ENCODE measurements at places on chromosomes 2 and 18.

- no peak for DNase-seq
Measured at GRCh38 chr2:54564439-54564838, 108.3 kb downstream of the SPTBN1 start.

DNA sequence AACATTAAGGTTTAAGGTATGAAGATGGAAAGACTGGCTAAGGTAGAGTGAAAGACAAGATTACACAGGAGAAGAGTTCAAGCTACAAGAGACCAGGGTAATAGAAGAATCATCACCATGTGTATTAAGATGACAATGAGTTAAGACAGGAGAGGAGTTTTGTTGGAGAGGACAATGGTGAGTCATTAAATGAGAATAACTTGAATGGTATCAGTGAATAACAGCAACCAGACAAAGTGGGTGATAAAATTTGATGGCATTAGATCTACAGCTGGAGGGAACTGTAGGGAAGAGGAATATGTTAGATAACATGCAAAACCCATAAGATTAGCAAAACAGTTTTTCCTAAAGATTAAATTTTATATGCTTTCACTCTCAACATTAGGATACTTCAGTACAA lies 18.8 kb upstream of the ENOSF1 start:
- DNase-seq = no peak

DNA sequence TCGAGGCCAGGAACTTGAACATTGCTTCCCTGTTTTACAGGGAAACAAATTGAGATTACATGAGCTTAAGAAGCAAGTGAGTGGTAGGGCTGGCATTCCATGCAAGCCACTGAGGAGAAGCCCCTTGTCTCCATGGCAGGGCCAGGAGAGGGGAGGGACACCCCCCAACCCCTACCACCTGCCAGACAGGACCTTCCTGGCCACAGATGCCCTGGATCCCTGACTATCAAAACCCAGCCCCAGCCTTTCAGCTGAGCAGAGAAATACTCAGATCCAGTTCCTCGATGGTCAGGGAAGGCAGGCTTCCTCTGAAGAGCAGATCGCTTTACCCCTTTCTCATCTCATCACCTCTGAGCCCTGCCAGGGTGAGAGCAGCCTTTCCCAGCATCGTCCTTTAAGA lies 53.8 kb upstream of the ALPP start:
- DNase-seq = no peak

- DNase-seq = no peak
Measured at GRCh38 chr2:166784296-166784946, 103.9 kb upstream of the XIRP2 start.

GRCh38 chr18:3526421-3527354 lies 76.7 kb downstream of the TGIF1 start:
- no peak for DNase-seq

GRCh38 chr2:223598994-223599639 lies 3.0 kb downstream of the SCG2 start:
- no peak for DNase-seq

GRCh38 chr2:223528036-223528435 lies 74.1 kb downstream of the SCG2 start:
- DNase-seq = no peak

GRCh38 chr18:22998344-22998743 lies 65.2 kb downstream of the RBBP8 start:
- DNase-seq = no peak

- no peak for DNase-seq
Measured at GRCh38 chr2:121611730-121612705, 37.2 kb downstream of the CLASP1 start.

DNA sequence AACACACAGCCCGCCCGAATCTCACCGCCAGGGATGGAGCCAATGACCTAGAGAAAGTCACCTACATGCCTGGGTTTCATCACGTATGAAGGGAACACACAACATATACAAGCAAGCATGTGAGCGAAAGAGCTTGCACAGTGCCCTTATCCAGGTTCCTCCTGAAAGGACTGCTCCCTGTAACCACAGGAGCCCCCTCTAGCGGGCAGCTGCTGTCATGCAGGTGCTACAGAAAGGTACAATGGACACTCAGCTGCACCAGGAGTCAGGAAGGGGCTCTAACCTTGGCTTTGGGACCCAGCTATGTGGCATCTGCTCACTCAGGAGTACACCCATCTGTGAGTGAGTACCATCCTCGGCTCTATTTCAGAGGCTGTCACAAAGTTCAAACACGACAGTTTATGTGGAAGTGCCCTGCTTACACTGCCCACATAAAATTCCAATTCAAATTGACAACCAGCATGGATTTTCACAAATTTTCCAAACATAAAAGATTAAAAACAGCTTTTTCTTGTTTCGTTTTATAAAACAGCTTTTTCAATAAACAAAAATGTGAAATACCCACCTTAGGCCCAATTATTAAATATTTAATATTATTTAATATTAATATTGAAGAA lies 3.5 kb downstream of the NDUFA10 start:
- DNase-seq = peak; percentile 39

GRCh38 chr2:223928113-223929006 lies 16.8 kb downstream of the WDFY1 start:
- DNase-seq = no peak

- DNase-seq = no peak
Measured at GRCh38 chr2:167759531-167759930, 487.9 kb downstream of the STK39 start.

DNA sequence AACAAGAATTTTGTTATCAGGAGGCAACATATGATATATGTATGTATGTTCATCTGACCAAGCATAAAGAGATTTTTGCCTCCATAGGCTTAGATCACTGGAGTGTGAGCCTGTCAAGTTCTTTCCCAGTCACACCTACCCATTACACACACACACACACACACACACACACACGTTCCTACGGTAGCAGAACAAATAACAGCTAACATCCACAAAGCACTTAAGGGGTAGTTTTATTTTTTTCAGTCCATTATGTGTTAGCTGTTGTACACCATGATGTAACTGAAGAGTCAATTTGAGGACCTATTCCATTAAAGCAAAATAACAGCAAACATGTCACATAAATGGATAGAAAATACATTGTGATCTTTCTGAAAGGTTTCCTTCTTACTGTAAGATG lies 39.5 kb downstream of the UGP2 start:
- DNase-seq = no peak

DNA sequence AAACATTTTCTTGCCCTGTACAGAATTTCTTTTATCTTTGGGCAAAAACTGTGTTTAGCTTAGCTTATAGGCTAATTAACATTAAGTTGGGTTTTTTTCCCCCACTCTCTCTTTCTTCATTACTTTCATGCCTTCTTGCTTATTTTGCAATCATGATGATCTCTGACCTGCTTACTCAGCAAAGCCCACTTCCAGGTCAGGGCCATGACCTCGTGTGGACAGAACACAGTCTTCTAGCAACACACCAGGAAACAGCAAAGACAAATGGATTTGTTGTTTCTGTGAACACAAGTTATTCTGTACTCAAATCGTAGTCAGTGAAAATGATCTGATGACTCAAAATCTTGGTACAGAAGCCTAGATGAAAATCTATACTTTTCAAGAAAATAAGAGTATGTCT lies 60.7 kb downstream of the SPATS2L start:
- no peak for DNase-seq

- DNase-seq = no peak
Measured at GRCh38 chr2:3483227-3483985, 35.9 kb downstream of the ADI1 start.

- DNase-seq = no peak
Measured at GRCh38 chr18:74841248-74841647, 243.6 kb downstream of the ZNF407 start.

GRCh38 chr18:22800551-22800951 lies 132.6 kb upstream of the RBBP8 start:
- DNase-seq = no peak

DNA sequence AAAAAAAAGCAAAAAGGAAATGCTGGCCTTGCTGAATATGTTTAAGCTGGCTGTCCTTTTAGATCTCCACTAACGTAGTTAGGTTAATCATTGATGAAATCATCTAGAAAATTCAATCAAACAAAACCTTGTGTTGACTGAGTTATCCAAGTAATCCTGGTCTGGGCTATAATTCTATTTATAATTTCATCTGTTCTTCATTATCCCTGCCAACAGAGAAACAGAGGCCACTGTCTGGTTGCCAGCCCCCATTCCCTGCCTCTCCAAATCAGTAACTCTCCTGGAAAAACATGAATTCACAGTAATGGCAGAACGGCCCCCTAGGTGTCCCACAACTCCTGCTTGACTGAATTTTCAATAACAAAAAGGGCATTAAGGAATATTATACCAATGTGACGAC lies 24.6 kb downstream of the DOCK10 start:
- DNase-seq = no peak

DNA sequence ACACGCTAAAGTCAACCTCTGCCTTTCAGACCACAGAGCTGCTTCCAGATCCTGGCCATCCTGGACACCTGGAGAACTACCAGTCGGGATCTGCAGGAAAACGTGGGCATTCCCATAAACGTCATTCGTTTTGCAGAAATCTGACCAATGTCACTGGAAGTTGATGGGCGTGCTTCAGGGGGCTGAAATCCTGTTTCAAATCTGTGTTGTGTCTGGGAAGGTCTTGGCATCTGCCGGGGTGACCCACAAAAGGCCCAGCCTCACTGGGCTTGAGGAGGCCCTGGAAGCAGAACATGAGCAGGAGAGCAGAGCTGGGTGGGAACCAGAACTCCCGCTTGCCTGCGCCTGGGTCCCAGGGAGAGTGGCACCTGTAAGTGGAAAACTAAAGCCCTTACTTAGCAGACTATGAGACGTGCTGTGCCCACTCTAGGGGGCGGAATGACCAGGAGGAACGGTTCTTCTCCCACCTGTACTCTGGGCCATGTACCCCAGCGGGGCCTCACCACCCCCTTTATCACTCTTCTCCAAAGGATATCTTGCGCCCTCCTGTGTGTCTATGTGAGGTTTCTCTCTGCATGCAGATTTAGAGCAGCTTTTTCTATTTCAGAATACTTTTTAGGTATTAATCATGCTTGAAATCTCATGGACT lies 200.9 kb downstream of the FAM210A start:
- no peak for DNase-seq

- DNase-seq = no peak
Measured at GRCh38 chr2:230762317-230762896, 49.8 kb downstream of the CAB39 start.

DNA sequence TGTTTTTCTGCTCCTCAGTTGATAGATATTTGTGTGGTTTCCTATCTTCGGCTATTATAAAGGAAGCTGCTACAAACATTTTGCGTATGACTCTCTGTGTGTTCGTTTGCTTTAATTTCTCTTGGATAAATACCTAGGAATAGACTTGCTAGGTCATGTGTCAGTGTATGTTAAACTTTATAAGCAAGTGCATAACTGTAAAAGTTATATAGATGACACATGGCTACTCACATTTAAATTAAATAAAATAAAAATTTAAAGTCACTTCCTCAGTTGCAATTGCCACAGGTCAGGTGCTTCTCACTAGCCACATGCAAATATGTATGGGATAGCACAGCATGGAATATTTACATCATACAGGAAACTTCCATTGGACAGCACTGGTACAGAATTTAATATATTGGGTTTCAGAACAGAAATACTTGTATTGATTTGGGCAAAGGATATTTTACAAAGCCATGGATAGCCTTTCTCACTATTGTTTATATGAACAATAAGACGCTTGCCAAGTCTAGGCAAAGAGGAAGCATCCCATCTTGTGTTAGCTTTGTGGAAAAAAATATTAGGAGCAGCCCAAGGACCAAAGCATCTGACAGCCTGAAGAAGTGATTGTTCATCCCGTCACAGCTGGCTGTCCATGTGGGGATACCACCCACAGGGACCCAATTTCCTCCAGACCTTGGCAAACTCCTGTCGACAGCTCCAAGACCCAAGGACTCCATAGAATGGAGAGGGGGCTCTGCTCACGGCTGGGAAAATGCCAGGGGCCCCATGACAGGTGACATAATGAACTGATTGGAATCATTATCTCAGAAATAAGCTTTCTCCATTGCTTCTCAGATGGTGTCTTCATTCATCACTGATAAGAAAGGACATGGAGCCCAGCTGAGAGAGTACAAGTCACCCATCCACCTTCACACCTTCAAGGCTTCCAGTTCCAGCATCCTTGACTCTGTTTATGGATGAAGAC lies 196.7 kb downstream of the SH3BP4 start:
- DNase-seq = no peak

DNA sequence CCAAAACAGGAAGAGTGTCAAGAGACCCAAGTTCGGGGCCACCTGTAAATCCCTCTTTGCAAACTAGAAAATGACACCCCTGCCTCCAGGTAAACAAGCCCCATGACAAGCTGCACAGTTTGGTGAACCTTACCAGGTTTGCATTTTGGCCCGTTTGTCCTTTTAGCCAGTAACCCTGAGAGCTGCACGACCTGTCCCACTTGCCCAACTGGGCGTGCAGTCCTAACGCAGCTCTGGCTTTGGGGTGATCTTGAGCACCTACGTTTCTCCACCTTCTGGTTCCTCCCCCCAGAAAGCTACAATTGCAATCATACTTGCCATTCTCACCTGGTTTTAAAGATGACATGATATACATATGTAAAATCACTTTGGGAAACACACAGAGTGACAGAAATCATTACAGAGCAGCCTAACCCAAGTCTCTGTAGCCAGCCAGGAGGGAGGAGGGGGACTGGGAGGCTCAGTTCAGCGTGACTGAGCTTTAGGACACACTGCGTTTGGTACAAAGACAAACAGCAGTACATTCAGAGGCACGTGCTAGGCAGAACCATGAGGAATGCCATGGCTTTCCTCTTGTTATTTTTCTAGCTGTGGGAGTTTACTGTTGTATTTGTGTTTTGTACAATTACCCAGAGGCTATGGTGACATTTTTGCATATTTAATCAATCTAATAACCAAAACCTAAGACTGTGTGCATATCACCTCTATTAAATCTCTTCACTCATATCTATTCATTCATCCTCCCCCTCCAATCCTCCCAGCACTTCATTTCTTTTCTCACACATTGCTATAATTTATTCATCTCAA lies 304.0 kb downstream of the IRS1 start:
- no peak for DNase-seq

- no peak for DNase-seq
Measured at GRCh38 chr2:118851650-118852049, 4.2 kb upstream of the EN1 start.

- no peak for DNase-seq
Measured at GRCh38 chr2:869357-869871, 81.2 kb upstream of the SNTG2 start.

GRCh38 chr2:144972676-144973075 lies 452.8 kb upstream of the ZEB2 start:
- DNase-seq = no peak

- no peak for DNase-seq
Measured at GRCh38 chr2:49044350-49045079, 109.8 kb downstream of the FSHR start.

DNA sequence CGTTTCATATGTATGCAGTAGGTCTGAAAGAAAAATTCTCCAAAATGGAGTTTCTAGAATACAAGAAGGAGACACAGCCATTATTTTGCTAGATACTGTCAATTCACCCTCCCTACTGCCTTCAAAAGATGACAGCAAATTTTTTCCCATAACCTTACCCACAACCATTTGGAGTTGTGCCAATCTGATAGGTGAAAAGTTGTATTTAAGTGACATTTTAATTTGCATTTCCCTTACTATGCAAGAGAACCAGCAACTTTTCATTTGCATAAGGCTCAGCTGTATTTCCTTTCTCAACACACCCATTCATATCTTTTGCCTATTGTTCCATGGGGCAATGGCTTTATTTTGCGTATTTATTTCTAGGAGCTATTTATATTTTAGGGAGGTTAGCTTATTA lies 31.4 kb upstream of the IL18RAP start:
- no peak for DNase-seq

Data from stimulated activated CD8-positive, alpha-beta memory T cell treated with anti-CD3 and anti-CD28 coated beads, Interleukin-7, amount 100 ng/mL, for 48 hours (primary cell).